ENCODE measurements at places on chromosomes 7 and 10.

GRCh38 chr10:107033799-107034422, 130.6 kb downstream of the SORCS1 start:
- DNase-seq: no peak

- DNase-seq: peak; percentile 25
These were observed at the start of gene HK1 for GRCh38 chr10:69278446-69278963. Gene HK1 (plus strand): TSS chr10:69278496.

DNA sequence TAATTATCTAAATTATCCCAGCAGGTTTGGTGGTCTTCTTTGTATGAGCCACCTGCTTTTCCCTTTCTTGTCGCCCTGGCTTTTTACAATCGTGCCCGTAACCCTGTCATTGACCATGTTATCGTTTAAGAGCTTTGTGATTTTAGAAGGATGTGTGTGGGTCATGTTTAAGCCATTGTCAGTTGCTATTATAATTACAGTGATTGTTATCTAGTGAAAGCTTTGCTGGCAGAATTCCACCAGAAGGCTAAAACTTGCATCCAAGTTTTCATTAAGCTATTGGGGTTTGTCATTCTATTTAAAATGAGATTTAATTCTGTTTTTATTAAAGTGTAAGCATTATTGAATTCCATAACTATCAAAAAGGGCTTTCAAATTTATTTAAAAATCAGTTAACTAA, 354.2 kb upstream of the TMEM229A start:
- DNase-seq: no peak

GRCh38 chr10:76035206-76036110, 604.0 kb downstream of the LRMDA start:
- no peak for DNase-seq

DNA sequence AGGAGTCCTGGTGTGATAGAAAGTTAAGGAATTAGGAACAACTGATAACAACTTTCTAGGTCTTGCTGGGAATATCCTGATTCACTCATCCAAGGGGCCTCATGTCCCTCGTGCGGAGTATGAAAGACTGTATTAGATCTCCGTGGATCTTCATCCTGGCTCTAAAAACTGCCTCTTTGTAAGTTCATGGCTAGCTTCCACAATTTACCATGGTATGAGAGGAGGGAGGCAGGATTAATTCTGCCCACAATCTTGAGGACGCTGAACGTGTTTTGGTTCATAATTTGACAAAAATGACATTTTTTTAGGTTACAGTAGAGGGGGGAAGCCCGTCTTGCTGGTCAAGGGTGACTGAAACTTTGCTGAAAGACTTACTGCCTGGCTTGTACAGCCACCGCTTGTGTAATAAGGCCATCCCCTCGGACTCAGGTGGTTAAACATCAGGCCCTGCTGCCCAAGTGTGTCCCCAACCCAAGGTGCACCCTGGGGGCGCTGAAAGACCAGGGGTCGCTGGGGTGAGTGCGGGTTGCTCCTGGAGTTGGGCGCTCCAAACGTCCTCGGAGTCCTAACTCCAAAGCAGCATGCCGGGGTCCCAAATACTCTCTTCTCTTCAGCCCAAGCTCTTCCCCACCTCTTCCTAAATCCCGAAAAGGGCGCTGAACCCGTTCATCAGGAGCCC, 733 bp downstream of the HIBADH start:
- DNase-seq: no peak

- no peak for DNase-seq
These were observed 303.5 kb upstream of the AOAH start for GRCh38 chr7:37027557-37028341.

DNA sequence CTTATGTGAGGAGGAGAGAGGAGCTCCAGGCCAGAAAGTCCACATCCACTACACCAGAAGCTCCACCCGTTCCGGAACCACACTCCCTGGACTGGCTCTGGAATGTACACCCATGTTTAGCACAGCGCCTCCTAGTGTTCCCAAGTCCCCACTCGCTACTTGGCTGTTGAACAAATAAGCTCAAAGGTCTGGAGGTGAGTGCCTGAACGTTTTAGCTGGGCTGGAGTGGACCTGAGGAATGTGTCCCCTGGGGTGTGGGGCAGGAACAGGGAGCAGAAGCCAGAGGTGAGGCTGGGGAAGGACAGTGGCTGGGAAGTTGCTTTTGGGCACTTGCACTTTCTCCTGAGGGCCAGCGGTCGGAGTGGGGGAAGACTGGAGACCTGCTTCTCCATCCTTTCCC, 164.1 kb upstream of the CDCA7L start:
- DNase-seq: no peak

GRCh38 chr7:26343320-26343832, 51.7 kb downstream of the SNX10 start:
- DNase-seq: no peak

DNA sequence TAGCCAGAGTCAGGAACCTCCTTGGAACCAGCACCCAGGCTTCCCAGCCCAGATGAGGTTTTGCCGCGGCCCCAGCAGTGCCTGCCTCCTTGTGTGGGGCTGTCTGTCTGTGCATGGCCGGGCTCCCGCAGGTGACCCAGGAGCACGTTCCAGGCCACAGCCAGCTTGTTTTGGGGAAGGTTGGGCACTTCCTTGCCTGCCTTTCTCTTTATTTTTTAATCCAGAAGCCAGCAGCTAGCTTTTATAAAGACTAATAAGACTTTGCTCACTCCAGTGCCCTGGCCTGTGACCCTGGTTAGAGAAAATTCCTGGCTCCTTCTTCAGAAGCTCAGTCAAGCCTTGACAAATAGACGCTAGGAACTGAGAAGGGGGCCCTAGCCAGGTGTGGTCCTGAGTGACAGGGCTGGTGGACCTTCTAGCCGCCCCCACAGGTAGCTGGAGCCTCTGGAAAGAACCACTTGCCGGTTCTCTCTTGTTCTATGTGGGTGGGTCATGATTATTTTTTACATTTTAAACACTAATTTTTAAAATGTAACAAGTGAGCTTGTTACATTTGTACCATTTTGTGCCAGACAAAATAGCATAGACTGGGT, 837 bp downstream of the SLC29A3 start:
- DNase-seq: no peak

DNA sequence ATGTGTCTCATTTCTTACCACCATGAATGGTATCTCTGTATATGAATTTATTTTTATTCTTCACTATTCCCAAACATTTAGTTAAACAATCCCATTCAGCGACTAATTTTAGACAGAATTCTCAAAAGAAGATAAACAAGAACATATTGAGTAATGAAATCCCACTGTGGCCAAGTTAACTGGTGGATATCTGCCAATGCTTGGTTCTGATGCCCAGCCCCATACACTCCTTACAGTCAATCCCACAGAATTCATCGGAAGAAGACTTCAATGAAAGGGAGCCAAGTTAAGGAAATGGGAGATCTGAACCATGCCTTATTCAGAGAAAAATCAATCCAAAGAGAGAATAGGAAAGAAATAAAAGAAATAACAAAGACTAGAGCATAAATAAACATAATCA, 518.0 kb downstream of the XPNPEP1 start:
- no peak for DNase-seq

GRCh38 chr7:92722541-92722940, 113.8 kb downstream of the CDK6 start:
- DNase-seq: no peak

DNA sequence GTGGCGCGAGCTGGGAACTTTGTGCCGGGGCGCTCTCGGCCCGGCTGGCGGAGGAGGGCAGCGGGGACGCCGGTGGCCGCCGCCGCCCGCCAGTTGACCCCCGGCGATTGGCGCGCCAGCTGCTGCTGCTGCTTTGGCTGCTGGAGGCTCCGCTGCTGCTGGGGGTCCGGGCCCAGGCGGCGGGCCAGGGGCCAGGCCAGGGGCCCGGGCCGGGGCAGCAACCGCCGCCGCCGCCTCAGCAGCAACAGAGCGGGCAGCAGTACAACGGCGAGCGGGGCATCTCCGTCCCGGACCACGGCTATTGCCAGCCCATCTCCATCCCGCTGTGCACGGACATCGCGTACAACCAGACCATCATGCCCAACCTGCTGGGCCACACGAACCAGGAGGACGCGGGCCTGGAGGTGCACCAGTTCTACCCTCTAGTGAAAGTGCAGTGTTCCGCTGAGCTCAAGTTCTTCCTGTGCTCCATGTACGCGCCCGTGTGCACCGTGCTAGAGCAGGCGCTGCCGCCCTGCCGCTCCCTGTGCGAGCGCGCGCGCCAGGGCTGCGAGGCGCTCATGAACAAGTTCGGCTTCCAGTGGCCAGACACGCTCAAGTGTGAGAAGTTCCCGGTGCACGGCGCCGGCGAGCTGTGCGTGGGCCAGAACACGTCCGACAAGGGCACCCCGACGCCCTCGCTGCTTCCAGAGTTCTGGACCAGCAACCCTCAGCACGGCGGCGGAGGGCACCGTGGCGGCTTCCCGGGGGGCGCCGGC, 870 bp downstream of the FZD1 start:
- peak; percentile 46 for DNase-seq

DNA sequence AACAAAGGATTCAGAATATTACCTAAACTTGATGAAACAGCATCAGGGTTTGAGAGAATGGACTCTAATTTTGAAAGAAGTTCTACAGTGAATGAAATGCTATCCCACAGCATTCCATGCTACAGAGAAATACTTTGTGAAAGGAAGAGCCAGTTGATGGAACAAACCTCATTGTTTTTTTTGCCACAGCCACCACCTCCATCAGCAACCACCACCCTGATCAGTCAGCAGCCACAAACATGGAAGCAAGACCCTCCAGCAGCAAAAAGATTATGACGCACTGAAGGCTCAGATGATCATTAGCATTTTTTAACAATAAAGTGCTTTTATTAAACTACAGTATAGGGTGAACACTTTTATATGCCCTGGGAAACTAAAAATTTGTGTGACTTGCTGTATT, 98.7 kb downstream of the LRRC4 start:
- no peak for DNase-seq

DNA sequence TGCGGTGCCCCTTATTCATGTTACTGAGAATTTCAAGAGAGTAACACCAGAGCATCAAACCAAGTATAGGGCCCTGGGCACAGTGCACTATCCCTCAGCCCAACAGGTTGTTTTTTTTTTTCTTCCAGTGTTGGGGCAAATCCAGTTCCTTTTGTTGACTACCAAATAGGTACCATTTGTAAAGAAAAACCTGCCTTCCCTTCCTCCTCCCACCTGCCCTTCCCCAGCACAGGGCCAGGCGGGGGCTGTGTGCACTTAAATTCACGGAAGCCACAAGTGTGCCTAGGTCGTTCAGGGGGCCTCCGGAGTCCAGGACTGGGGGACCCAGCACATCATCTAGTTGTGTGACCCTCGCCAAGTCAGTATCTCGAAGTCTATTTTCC, 595 bp upstream of the SFXN4 start:
- DNase-seq: no peak

DNA sequence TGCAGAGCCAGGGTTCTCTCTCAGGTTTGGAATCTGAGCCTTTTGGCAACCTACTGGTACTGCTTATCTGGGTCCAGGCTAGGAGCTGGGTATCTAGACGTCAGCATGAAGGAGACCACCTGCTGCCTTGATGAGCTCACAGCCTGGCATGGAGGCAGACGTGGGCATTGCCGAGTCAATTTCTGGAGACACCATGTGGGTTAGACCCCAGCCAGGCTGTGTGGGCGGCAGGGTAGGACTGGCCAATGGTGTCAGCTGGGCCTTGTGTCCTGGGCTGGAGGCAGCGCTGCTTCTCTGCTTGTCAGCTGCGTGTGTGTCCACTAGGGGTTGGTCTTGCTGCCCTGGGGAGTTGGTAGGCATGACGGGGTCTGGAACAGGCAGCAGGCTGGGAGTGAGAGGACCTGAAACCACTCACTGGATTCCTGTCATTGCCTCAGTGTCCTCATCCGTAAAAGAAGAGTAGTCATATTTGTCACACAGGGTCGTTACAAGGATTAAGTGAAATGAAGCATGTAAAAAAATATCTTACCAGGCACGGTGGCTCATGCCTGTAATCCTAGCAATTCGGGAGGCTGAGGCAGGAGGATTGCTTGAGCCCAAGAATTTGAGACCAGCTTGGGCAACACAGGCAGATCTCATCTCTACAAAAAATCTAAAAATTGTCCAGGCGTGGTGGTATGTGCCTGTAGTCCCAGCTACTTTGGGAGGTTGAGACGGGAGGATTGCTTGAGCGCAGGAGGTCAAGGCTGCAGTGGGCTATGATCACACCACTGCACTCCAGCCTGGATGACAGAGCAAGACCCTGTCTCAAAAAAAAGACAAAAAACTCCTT, 31.7 kb upstream of the ANKRD2 start:
- DNase-seq: no peak
